Endothelial cell of coronary artery (primary cell): ENCODE measurements at places on chromosomes 12 and 14. TPM values are rescaled to one million over a fixed set of nuclear protein-coding genes. Genes with fewer than 3 reads are reported as not detected.

The BEST3 gene
- 0.09 TPM in 1 of 2 replicates, not detected in the other for total RNA-seq

The PTCSC3 gene
- not detected in 2 replicates for total RNA-seq

The CCDC63 gene
- not detected in 2 replicates for total RNA-seq

The CMKLR1 gene
- total RNA-seq = 0.09 and 0.28 TPM in 2 replicates

The PCED1B gene
- 0.45 and 0.66 TPM in 2 replicates for total RNA-seq

The KRT80 gene
- total RNA-seq = 5.5 and 6.7 TPM in 2 replicates

The BMP4 gene
- total RNA-seq = 28.3 and 62.3 TPM in 2 replicates
